ELF-1 (cell line): ENCODE measurements at places on chromosomes 3 and 15.
A peak's percentile ranks its signal among the peaks of the same experiment; 100 is the strongest.

DNA sequence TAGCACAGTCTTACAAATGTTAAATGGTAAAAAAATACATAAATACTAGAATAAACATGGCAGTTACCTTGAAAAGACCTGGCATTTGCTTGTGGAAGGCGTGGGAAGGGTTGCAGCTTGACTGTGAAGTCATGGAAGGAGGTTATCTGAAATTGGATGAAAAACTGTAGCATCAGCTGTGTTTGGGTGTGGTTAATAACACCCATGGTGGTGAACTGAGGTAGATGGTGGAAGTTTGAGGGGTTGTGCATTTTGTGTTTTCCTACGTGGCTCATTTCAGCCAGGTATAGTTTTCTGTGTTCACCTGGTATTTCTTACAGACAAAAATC lies 46.5 kb downstream of the PSMD6 start:
- no peak for DNase-seq

DNA sequence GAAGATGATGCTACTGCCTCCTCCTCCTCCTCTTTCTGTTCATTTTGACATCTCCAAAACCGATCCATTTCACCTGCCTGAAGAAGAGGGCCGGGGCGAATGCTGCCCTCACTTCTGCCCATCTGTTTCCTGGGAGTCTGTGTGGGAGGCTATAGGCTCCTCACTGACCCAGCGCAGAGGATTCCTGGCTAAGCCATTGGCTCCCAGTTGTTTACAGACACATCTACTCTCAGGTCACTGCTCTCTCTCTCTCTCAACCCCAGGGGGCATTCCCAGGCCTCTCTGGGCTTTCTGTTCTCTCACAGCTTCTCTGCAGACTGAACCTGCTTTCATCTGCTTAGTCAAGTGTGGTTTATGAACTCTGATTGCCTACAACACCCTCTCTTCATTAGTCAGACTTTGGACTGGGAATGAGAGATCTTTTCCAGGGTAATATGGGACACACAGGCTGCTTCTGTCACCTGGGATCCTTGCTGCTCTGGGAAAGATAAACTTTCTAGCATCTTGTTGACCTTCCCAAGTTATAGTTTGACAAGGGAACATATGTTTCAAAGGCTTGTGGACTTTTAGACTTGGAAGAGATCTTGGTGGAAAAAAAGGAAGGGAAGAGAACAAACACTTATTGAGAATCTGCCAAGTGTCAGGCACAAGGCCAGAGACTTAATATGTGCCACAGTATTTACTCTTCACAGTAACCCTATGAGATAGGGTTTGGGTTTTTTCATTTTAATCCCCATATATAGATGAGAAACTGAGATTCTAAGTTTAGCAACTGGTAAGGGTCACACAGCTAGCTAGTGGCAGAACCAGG lies 30.2 kb upstream of the USP3 start:
- peak; percentile 85 for DNase-seq

GRCh38 chr15:29534378-29534777 lies 264.8 kb upstream of the NSMCE3 start:
- no peak for DNase-seq

GRCh38 chr15:101008158-101009139 lies 89.3 kb downstream of the LRRK1 start:
- peak; percentile 97 for DNase-seq

- DNase-seq, result no peak
These were observed 77.6 kb downstream of the SSR3 start for GRCh38 chr3:156477323-156477722.

DNA sequence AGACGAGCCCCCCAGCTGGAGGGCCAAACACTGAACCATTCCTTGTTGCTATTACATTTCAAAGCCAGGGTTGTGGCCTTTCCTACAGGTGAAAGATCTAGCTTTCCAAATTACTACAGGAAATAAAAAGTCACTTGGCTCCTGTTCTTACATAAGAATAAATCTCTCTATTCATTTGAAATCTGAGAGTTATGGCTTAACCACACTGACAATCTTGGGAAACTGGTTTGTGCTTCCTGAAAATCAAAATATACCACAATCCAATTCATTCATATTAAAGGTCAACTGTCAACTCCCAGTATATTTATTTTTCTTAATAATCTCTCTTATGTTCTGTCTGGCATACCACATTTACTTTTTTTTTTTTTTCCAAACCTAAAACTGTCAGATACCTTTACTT lies 103.7 kb upstream of the LMOD3 start:
- no peak for DNase-seq

GRCh38 chr3:119944091-119944490 lies 150.2 kb downstream of the GSK3B start:
- no peak for DNase-seq

DNA sequence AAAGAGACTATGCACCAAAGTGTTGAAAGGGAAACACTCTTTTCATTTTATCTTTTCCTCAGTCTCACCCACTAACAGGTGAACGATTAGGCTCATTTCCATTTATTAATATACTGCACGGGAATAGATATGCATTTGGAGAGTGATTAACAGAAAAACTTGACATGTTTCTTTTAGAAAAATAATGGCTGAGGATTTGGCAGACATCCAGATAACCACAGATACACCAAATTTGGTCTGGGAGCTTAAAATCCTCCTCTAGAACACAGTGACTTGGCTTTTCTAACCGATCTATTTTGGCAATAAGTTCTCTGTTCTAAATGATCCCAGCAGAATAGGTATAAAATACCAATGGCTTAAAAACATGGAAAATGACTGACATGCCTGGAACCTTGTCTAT lies 459.3 kb upstream of the SGO1 start:
- no peak for DNase-seq

- no peak for DNase-seq
These were observed 28.9 kb downstream of the GNB5 start for GRCh38 chr15:52162260-52162659.

DNA sequence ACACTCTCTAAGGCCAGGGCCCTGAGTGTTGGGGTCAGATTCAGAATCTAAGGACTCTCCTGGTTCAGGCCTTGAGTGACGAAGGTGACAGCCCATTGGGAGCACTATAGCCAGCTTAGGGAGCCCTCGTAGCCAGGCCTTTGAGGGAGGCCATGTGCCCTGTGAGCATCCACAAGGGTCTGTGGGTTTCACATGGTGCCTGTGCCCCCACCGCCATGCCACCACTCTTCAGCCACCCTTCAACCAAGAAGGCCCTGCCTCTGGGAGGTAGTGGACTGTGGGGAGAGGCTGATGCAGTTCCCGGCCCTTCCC lies 37.5 kb downstream of the TSPAN3 start:
- DNase-seq, result no peak

DNA sequence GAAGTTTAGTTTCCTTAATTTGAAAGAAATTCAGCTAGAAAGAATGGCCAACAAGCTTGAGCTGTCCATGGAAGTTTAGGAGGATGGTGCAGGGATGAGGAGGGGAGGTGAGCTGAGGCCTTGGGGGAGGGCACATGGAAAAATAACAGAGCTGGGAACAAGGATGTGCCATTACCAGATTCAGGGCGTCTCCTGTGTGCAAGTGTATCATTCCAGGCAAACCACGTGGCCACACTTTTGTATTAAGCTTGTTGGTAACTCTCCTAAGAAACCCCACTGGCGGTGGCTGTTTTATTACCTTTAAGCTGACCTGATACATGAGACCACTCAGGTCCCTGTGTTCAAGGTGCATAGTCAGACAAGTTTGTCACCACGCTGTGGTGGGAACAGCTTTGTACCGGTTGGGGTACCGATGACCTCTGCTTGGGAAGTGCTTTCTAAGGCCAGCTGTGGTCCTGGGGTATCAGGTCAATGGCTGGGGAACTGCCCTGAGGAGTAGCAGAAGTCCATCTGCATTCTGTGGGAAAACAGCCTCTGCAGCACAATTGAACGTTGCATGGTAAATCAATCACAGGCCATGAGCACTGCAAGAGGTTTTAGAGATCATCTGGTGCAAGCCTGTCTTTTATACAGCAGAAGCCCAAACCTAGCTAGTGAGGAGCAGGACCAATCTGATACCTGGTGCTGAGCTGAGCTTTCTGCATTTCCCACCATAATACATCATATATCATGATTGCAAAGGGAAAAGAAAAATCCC lies 235.5 kb downstream of the THSD4 start:
- DNase-seq, result no peak

DNA sequence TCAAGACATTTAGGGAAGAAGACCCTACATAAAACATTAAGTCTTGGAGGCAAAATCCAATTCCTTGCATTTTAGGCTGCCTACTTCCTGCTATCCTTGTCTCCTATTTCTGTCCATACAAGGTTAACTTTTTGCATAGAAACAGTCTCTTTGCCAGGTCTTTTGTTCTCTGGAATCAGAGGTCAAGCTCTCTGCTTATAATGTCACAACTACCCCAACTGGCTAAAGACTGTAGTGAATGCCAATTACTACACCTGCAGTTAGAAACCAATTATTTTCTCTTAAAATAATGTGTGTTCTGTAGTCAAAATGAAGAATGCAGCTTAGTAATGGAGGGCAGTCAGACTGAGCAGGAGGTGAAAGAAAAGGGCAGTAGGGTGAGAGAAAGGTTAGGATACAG lies 856.2 kb downstream of the TUSC7 start:
- DNase-seq, result no peak

- peak; percentile 56 for DNase-seq
These were observed 62.8 kb downstream of the OTOL1 start for GRCh38 chr3:161559177-161559998.

DNA sequence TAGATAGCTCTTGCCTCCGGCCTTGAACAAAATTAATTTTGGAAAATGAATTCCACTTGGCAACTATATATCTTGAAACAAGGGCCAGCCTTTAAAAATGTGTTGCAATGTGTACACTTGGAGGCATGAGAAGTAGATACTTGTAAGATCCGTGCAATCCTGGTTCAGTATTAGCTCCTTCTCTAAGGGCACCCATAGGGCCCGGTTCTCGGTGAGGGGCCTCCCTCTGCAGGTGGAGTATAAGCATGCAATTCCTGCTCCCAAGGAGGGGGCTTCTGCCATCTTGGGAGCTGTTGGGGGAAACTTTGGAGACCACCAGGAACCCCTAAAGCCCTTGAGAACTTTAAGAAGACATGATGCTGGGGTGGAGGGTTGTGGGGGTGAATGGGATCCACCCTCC lies 388.7 kb upstream of the RGMA start:
- no peak for DNase-seq

DNA sequence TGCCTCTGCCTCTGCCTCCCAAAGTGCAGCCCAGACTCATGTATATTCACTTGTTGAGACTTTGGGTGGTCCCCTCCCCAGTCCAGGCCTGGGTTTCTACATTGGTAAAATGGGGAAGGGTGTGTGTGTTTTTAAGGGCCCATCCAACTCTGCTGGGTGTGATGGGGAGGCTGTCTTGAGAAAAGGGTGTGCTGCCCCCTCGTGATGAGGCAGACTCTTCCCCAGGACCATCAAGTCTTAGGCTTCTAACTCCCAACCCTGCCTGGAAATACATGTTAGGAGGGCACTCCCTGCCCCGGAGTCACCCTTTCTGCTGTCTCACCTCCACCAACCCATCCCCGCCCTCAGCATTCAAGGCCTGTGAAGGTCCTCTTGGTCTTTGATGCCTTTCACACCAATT lies 4.4 kb upstream of the PTPN23 start:
- peak; percentile 14 for DNase-seq

GRCh38 chr3:114362815-114363214 lies 69.0 kb downstream of the TIGIT start:
- DNase-seq, result no peak

DNA sequence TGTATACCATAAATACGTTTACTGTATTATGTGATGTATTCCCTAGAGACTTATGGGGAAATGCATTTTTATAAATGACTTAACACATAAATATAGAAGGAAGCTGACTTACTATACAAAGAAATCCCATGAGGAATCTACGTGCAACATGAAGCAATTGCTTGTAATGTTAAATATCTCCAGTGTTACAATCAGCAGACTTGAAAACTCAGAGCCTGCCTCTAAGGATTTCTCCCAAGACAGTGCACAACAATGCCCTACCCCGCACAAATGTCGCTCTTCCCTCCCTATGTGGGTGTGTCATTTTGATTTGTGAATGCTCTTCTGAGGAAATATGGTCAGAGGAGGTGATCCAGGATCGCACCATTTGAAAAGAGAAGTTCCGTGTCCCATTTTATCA lies 629.0 kb downstream of the NR2F2 start:
- no peak for DNase-seq

DNA sequence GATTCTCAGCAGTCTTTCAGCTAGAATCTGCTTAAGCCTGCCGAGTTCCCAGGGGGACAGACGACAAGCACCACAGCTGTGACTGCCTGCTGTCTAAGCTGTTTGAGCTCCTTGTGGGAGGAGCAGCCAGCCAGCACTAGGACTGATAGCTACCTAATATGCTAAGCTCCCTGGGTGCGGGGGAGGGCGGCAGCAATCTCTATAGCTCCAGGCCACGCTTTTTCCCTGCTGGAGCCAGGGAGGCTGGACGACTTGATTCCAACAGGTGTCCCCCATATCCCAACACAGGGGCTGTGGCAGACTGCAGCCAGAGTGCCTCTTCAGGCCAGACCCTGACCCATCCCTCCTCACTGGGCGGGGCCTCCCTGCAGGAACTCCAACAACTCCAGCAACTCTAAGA lies 134.1 kb upstream of the ARPP21 start:
- peak; percentile 97 for DNase-seq

DNA sequence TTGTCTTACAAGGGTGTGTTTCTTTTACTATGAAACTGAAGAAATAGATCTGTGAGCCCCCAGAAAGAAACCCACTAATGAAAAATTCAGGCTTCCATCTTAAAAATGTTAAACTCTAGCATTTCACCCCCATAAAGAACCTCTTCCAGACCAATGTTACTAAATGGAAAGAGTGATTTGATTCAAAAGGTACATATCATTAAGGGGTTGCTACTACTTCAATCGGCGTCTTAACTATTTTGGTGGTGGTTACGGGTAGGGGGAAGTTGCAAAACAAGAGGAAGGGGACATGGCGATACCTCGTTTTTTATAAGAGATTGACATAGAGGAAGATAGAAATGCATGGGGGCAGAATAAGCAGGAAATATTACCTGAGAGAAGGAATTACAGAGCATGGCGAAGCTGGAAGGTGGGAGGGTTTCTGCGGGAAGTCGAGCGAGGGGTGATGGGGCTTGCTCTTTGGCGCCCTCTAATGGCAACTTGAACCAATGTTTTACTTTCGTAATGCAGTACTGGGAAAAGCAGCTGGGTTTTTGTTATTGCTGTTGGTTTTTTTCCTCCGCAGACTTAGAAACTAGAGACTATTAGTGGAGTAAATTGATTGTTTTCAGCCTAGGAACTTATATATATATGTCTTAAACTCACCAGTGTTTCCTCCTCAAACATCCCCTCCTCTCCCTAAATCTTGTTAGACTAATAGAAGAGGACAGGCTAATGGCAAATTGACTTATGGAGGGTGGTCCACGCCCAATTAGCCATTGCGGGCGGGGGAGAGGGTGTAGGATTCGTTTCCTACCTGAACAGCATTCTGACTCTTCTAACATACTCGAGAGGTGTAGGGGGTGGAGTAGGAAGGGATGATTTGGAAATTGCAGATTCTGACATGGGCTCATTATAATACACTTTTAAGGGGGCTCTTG lies 11.3 kb upstream of the SOX2 start:
- DNase-seq, result peak; percentile 85

GRCh38 chr3:23863060-23863459 lies 53.7 kb downstream of the NKIRAS1 start:
- no peak for DNase-seq

GRCh38 chr3:136336329-136337100 lies 86.4 kb downstream of the PCCB start:
- DNase-seq, result no peak
